ENCODE measurements at places on chromosomes 4 and X. TPM values are rescaled to one million over a fixed set of nuclear protein-coding genes. Genes with fewer than 3 reads are reported as not detected.
A peak's percentile ranks its signal among the peaks of the same experiment; 100 is the strongest.

DNA sequence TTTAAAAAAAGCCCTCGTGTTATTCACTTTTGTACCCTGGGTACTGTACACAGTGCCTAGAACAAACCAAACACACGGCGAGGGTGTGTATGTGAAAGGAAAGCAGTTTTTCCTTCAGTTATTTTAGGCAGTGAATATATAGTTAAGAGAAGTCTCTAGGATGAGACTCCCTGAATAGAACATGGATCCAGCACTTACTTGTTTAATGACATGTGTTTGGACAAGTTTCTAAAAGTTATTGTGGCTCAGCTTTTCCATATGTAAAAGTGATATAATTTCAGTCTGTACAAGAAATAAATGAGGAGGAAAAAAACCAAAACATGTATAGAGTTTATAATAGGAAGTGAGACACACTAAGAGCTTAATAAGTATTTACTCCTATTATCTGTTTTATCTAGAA lies 273.2 kb downstream of the ADGRL3 start:
- no peak overlapping the region for H3K4me3 ChIP-seq
- DNase-seq, result no peak
- no peaks in the 10 kb centered on the region for H3K36me3 ChIP-seq
- no peak overlapping the region for H3K27ac ChIP-seq

CLCN4 gene
- 8.6 TPM for total RNA-seq

TRPC3 gene
- total RNA-seq, result 1.3 TPM

DNA sequence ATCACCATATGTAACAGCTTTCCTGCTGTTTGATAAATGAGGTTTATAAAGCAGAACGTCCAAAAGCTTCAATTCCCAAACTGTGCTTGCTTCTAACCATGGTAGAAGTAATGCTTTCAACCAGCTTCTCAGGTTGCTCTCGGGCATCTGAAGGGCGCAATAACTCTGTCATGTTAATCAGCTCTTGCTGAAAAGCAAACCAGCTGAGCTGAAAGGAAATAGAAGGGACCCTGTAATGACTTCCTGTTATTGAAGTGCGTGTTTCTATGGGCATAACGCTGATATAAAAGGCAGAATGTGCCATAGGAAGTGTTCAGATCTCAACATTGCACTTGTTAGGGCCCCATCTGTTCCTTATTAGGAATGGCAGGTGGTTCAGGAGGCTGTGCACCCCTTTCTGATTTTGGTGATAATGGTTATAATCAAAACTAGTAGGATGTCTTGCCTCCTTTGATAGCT lies 21.2 kb downstream of the HERC3 start:
- H3K27me3 ChIP-seq, result no peaks in the 10 kb centered on the region
- DNase-seq, result no peak
- H3K4me1 ChIP-seq, result peaks cover 9% of the 10 kb centered on the region
- H3K36me3 ChIP-seq, result no peaks in the 10 kb centered on the region

ENPP6 gene
- total RNA-seq, result 1.8 TPM

- no peak overlapping the region for H3K27ac ChIP-seq
- DNase-seq, result no peak
- H3K4me1 ChIP-seq, result no peaks in the 10 kb centered on the region
- no peaks in the 10 kb centered on the region for H3K36me3 ChIP-seq
Measured at GRCh38 chr4:53653484-53654053, 62.3 kb upstream of the LNX1 start.

NSUN7 gene
- total RNA-seq, result 16.3 TPM

GRCh38 chrX:100635989-100636320 lies 651 bp downstream of the TSPAN6 start:
- peak overlapping the region; percentile 52 for H3K4me3 ChIP-seq
- H3K27ac ChIP-seq, result no peak overlapping the region
- H3K27me3 ChIP-seq, result no peaks in the 10 kb centered on the region
- no peaks in the 10 kb centered on the region for H3K4me1 ChIP-seq

Data from aorta (tissue), 5 donors.